ENCODE measurements at places on chromosomes 12 and 14.

DNA sequence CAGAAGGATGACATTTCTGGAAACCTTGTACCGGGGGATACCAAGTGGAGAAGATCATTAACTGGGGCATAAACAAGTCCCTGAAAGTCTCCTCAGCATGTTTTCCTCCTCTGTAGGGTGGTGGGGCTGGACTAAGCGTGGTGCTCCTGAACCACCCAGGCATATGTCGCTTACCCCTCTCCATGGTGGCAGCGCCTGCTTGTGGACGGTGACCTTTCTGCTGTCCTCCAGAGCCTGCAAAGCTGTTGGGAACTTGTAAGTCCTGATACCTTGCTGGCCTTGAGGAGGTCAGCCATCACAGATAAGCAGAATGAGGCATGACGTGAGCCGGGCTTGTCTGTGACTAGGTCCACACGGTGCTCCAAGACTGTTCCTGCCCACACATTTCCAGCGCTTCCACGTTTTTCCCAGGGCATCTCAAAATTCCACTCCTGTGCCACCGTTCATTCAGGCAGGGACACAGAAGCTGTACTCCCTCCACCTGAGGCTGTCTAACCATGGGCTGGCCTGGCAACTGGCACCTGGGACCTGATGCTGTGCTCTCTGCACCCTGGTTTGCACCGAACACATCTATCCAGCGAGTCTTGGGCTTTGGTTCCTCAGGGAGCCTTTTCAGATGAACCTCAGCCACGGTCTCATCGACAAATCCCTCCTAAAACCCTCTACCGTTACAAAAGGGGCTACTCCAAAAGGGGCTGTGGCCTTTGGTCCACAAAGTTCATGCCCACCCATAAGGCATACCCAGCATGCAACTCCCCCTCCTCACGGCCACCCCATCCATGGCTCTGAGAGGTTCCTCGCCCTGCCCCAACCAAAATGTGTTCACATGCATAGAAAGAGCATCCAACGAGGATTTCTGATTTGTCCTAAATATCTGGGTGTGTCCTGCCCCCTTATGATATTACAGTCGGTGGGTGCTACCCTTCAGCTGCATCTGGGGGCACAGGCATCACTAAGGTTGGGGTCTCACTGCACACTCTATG lies 199.6 kb upstream of the DIO3 start:
- DNase-seq: no peak

DNA sequence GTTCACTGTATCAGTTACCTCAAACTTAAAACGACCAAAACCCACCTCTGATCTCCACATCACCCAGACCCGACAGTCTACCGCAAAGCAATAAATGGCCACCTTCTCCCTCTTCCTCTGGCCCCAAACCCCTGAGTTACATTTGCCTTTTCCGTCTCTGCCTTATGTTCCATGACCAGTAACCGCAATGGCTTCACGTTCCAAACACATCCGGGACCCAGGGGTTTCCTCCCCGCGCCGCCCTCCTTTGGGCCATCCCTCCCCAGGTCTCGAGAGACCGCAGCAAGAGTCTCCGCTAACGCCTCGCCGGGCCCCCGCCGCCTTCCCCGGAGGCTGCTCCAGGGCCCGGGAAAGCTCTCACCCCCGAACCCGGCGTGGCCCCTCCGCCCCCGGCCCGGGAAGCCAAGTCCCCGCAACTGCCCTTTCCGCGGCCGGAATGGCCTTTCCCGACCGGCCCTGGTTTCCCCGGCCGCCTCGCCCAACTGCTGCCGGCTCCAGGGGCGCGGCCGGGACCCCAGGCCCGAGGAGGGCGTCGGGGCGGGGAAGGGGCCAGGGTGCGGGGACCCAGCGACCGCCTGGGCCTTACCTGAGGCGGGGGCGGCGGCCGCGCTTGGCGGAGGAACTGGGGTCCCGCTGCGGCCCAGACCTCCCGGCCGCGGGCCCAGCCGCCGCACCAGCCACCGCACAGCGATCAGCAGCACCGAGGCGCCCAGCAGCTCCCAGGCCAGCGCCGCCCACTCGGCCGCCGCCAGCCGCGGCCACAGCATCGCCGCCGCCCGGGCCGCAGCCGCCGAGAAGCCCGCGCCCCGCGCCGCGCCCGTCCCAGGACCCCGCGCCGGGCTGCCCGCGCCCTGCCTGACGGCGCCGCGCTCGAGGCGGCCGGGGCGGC lies at the start of gene ANKLE2:
ANKLE2 (minus strand) TSS at position 801 of the 889 bp plus-strand sequence; CDS start at position 767, 34 bp downstream.
- peak; percentile 55 for DNase-seq

- no peak for DNase-seq
These were observed 65.7 kb downstream of the ASCL4 start for GRCh38 chr12:107840186-107840585.

DNA sequence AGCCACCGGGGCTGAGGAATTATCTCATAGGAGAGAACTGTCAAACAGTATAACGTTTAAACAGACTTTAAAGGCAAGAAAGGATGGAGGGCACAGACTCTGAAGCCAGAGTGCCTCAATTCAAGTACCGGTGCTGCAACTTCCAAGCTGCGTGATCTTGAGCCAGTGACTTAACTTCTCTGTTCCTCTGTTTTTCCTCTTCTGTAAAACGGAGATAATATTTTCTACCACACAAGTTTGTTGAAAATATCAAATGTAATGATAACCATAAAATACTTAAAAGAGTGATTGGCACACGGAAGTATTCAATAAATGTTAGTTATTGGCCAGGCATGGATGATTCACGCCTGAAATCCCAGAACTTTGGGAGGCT lies 18.2 kb downstream of the BATF start:
- DNase-seq: no peak

DNA sequence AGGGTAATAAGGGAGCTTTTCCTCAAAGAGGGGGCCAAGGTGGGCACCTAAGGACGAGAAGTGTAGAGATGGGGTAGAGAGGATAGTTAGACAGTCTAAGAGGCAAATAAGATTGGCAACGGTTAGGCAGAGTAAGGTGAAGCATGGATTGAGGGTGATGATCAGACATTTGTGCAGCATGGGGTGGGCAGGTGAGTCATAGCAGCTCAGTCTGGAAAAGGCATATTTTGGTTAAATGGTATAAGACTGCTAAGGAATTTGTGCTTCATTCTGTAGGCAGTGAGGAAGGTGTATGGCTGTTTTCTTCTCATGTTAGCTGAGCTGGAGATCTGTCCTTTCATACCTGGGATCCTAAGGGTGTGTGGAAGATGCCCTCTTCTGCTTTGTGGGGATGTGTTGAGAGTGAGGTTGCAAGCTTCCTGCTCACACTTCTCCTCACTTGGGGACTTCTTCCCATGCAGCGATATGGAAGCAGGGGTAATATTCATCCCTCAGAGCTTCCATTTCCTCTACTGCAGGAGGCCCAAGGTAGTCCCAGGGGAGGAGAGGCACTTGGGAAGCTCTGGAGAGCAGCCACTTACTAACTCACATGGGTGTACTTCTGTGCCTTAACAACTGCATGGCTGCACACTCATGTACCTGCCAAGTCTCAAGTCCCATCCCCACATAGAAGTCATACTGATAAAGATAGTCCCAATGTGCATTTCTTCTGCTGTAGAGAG lies 28.9 kb downstream of the GSG1 start:
- DNase-seq: no peak

GRCh38 chr12:125683748-125684381 lies 618.6 kb downstream of the AACS start:
- DNase-seq: no peak

Data from LoVo (cell line).